NCI-H1105 (cell line): ENCODE measurements at places on chromosomes 4 and X.
A peak's percentile ranks its signal among the peaks of the same experiment; 100 is the strongest.

GRCh38 chrX:1391370-1391706 lies 575 bp downstream of the SLC25A6 start:
- DNase-seq: no peak

DNA sequence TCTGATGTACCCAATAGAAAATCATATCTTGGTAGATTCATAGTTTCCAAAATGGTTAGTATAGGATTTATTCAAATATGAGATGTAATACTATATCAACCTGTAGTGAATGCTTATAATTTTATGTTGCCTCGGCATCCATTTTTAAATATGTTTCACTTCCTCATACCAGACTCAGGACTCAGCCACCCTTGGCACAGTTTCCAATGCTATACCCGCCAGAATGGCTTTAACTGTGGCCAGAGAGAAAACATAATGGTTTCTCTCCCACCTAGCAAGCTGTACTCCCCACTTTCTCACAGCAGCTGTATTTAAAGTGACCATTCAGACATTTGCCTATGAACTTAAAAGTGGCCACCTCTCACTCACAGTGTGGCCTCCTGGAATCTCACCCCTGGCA lies 466.6 kb upstream of the PABPC4L start:
- no peak for DNase-seq

DNA sequence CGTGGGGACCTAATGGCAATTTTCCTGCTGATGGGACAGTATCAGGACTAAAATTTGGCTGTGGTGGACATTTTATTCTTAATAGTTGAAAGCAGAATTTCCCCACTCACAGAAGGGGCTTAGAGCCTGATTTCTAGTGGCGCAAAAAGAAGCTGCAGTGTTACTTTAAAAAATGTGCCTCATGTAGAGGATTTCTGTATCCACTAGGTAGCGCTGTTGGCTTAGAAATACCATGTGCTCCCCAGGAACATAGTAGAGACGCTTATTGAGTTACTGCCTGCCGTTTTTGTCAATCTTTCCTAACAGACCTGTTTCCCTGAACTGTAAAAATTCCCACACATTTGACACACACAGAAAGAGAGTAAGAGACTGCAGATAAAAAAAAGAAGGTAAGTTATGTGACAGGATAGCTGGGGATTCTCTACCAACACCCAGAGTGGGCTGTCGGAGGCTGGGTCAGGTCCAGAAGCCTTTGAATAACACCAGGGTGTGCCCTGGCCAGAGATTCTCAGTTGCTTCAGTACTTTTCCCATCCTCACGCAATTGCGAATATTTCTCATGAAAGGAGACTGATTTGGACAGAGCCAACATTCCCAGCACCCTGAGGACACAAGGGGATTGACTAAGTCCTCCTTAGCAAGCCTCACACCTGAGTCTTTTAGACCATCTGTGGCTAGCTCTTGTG lies 88.4 kb downstream of the ZXDA start:
- DNase-seq: peak; percentile 34

- DNase-seq: no peak
Measured at GRCh38 chr4:25575611-25576010, 80.0 kb upstream of the SLC34A2 start.

- DNase-seq: peak; percentile 10
Measured at GRCh38 chr4:118888666-118889311, at the start of gene SYNPO2. TSS of gene SYNPO2 (plus strand) at chr4:118888854. CDS start at chr4:118889037, 183 bp downstream.

DNA sequence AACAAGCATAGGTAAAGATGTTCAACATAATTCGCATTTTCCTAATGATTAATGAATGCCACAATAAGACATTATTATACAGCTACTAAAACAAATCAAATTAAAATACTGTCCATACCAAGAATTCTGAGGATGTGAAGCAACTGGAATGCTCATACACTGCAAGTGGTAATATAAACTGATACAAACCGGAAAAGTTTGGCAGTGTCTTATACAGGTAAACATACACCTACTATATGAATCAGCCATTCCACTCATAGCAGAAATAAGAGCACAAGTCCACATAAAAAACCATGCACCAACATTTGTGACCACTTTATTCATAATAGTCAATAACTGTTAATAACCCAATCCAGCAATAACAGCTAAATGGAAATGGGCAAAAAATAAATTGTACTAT lies 79.3 kb downstream of the FBXW7 start:
- no peak for DNase-seq

DNA sequence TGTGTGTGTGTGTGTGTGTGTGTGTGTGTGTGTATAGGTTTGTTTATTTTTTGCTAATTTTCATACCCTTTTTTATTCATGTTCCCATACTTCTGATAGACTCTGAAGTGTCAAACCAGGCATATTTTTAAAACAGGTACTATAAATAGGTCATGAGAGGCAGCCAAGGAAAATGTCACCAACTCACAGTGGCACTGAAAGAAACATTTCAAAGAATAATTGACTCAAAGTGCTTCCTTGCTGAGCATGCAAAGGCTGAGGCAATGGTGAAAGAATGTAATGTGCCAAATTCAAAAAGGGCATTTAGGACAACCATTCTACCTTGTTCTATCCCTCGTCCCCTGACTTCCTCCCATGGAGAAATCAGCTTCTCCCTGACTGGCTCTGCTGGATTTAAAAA lies 95.5 kb downstream of the EIF4E start:
- DNase-seq: no peak

GRCh38 chr4:190017357-190018200 lies 9.5 kb downstream of the FRG2 start:
- DNase-seq: no peak

DNA sequence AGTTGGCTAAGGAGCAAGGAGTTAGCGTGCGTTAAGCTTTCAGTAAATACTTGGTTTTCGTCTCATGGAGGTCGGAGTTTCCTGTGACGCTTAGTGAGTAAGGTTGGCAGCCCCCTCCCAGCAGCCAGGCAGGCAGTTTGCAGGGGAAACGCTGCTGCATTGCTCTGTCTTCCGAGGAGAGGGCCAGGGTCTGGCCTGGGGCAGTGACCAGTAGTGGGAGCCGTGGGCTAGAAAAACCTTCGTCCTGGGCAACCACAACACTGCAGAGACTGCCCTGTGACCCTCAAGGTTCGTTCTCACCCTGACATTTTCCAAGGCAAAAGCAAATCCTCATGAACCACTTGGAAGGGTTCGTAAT lies 432 bp downstream of the TMEM175 start:
- no peak for DNase-seq

- no peak for DNase-seq
Measured at GRCh38 chr4:113881256-113881655, 98.2 kb downstream of the ARSJ start.
